Fibroblast of skin of abdomen (primary cell): ENCODE measurements at places on chromosomes 7 and 10.

GRCh38 chr10:23870651-23871610 lies 338.0 kb upstream of the KIAA1217 start:
- no peak for DNase-seq

- no peak for DNase-seq
Observed at GRCh38 chr7:151016505-151016904, 7.8 kb downstream of the ATG9B start.

GRCh38 chr10:121702351-121703320 lies 104.4 kb upstream of the FGFR2 start:
- peak; percentile 92 for DNase-seq

DNA sequence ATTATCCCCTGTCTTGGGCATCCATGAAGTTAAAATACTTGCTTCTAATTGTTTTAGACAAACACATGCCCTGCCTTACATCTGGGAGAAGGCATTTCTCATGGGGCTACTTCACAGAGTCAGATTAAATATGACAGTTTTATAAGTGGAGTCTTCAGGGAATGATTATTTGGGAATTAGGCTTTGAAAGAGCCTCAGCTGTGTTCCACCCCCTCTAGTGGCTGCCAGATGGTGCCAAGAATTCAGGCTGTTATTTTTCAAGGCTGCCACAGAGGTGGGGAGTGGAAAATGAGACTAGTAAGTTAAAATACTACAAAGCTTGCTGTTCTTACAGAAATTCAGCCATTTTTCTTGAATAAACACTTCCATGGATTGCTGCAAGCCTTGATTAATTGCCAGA lies 45.8 kb upstream of the DNAH11 start:
- no peak for DNase-seq

GRCh38 chr7:155868955-155869783 lies 56.9 kb upstream of the SHH start:
- no peak for DNase-seq

DNA sequence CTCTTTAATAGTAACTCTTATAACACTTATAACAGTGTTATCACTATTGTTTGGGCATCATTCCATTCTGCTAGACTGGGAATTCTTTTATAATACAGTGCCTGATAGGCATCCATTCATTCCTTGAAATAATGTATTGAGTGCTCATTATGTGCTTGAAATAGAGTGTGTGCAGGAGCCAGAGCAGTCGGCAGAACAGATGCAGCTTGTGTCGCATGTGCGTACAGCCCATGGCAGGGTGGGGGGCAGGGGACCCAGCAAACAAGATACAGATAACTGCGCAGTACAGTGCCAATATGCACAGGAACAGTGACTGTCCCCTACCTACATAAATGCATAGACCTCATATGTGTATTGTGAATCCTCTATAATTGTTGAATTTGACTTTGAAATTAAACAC lies 99.3 kb downstream of the KAT6B start:
- DNase-seq, result no peak

- DNase-seq, result peak; percentile 90
Observed at GRCh38 chr10:104328896-104329710, 9.2 kb downstream of the ITPRIP start.

DNA sequence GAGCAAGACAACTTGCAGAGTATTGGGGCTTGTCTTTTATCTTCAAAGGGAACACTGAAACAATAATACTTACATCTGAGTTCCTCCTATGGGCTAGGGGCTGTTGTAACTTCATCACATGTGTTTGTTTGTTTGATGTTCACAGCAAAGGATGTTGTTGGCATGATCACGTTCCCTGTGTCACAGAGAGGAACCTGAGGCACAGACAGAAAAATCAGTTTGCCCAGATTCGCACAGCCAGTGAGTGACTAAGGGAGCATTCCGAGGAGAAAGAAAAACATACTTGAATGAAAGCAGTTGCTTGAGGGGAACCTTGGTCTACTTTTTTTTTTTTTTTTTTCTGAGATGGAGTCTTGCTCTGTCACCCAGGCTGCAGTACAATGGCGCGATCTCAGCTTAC lies 87.2 kb upstream of the PFKP start:
- DNase-seq, result peak; percentile 61

DNA sequence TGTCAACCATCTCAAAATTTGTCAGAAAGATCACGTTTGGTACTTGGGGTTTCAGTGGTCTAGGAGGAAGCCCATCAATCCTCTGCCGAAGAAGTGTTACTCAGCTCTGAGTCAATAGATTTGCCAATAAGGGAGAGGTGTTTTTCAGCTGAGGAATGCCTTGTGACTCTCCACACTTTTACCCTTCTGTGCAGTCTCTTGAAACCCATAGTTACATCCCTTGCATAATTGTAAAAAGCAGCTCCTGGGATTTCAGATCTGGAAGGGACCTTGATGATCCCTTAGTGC lies 47.5 kb downstream of the INSYN2A start:
- peak; percentile 93 for DNase-seq

DNA sequence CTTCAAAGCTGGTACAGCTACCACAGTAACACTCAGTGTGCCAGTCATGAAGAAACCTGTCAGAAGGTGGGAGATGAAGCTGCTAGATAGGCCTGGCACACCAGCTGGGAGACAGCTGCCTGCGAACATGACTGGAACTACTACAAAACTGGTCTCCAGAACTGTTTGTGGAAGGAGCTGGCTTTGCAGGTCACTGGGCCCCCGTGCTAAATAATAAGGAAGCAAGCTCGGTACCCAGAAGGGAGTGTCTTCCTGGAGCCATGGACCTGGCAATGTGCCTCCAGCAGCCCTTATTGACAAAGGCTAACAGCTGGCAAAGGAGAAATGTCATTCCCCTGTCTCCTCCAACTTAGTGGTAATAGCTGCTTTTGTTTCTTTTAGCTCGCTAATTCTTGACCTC lies 1217.6 kb upstream of the LRRN3 start:
- no peak for DNase-seq

- DNase-seq, result no peak
Observed at GRCh38 chr7:47636081-47636432, 54.1 kb upstream of the TNS3 start.

GRCh38 chr10:18260310-18260922 lies 120.2 kb downstream of the CACNB2 start:
- DNase-seq, result peak; percentile 2
